IMR-90 (cell line): ENCODE measurements at places on chromosomes 12 and 14. TPM values are rescaled to one million over a fixed set of nuclear protein-coding genes. Genes with fewer than 3 reads are reported as not detected.

RTN1 gene
- total RNA-seq, result 0.18 and 0.28 TPM in 2 replicates

DNAJC22 gene
- total RNA-seq, result 6.7 and 8.1 TPM in 2 replicates

RNASE3 gene
- total RNA-seq, result not detected in 2 replicates

RNF41 gene
- 191 and 272 TPM in 2 replicates for total RNA-seq

CHGA gene
- total RNA-seq, result not detected in 2 replicates

PLEKHG3 gene
- 4.4 and 8.2 TPM in 2 replicates for total RNA-seq

KITLG gene
- total RNA-seq, result 87.5 and 117 TPM in 2 replicates

GPR68 gene
- 0.28 and 0.72 TPM in 2 replicates for total RNA-seq

KCNK13 gene
- not detected in 2 replicates for total RNA-seq

LRRC10 gene
- not detected in 2 replicates for total RNA-seq

OS9 gene
- 159 and 182 TPM in 2 replicates for total RNA-seq

TMEM132D gene
- total RNA-seq, result not detected in 2 replicates

MYO1A gene
- under 0.01 TPM in 1 of 2 replicates, not detected in the other for total RNA-seq

CTSG gene
- not detected in 2 replicates for total RNA-seq

NINJ2 gene
- total RNA-seq, result not detected in 2 replicates

ARG2 gene
- 2.2 and 2.5 TPM in 2 replicates for total RNA-seq

OTOGL gene
- total RNA-seq, result 0.18 and 0.28 TPM in 2 replicates

DDX54 gene
- 23.8 and 24.4 TPM in 2 replicates for total RNA-seq

KCNA5 gene
- total RNA-seq, result not detected in 2 replicates

ST8SIA1 gene
- 0.28 TPM in 1 of 2 replicates, not detected in the other for total RNA-seq

LRTM2 gene
- total RNA-seq, result not detected in 2 replicates

PSME2 gene
- total RNA-seq, result 92.2 and 104 TPM in 2 replicates

KRT3 gene
- total RNA-seq, result not detected in 2 replicates

PKP2 gene
- 0.18 and 0.28 TPM in 2 replicates for total RNA-seq

C12orf50 gene
- total RNA-seq, result not detected in 2 replicates

ASCL1 gene
- not detected in 2 replicates for total RNA-seq

KCNC2 gene
- not detected in 2 replicates for total RNA-seq

CELA1 gene
- total RNA-seq, result not detected in 2 replicates

ASPG gene
- not detected in 2 replicates for total RNA-seq

CREBL2 gene
- total RNA-seq, result 19.0 and 32.5 TPM in 2 replicates

NFATC4 gene
- 13.6 and 15.6 TPM in 2 replicates for total RNA-seq

CPNE6 gene
- not detected in 2 replicates for total RNA-seq
